Naive thymus-derived CD4-positive, alpha-beta T cell (primary cell): ENCODE measurements at places on chromosomes 4 and X. TPM values are rescaled to one million over a fixed set of nuclear protein-coding genes. Genes with fewer than 3 reads are reported as not detected.

GAGE12F gene
- polyA plus RNA-seq = not detected

ADAMTS3 gene
- not detected for polyA plus RNA-seq

PPEF2 gene
- polyA plus RNA-seq = not detected

ARX gene
- polyA plus RNA-seq = not detected

HAUS3 gene
- 25.9 TPM for polyA plus RNA-seq

CITED1 gene
- not detected for polyA plus RNA-seq

DNA sequence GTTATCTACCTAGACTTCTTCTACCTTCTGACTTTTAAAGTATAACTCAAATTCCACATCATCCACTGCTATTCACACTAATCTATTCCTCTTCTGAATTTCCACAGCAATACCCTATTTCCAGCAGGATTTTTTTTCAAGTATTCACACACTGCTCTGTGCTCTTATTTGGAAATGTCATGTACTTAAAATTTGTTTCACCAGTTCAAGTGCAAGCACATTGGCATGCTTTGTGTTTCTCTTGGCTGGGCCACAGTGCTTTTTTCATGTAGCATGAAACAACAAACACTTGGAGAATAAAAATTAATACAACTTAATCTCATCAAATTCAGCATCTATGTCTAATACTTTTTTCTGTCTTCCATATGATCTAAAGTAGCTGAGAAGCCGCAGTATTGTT is 161.8 kb upstream of the PCDH18 start:
- H3K27me3 ChIP-seq = no peaks in the 10 kb centered on the region
- no peaks in the 10 kb centered on the region for H3K36me3 ChIP-seq
- H3K27ac ChIP-seq = no peak overlapping the region
- H3K4me1 ChIP-seq = no peaks in the 10 kb centered on the region

GRCh38 chrX:65707151-65707550 is 39.7 kb downstream of the MSN start:
- no peaks in the 10 kb centered on the region for H3K27me3 ChIP-seq
- H3K4me3 ChIP-seq = no peak overlapping the region
- H3K27ac ChIP-seq = peak overlapping the region; percentile 64
- DNase-seq = no peak

DNA sequence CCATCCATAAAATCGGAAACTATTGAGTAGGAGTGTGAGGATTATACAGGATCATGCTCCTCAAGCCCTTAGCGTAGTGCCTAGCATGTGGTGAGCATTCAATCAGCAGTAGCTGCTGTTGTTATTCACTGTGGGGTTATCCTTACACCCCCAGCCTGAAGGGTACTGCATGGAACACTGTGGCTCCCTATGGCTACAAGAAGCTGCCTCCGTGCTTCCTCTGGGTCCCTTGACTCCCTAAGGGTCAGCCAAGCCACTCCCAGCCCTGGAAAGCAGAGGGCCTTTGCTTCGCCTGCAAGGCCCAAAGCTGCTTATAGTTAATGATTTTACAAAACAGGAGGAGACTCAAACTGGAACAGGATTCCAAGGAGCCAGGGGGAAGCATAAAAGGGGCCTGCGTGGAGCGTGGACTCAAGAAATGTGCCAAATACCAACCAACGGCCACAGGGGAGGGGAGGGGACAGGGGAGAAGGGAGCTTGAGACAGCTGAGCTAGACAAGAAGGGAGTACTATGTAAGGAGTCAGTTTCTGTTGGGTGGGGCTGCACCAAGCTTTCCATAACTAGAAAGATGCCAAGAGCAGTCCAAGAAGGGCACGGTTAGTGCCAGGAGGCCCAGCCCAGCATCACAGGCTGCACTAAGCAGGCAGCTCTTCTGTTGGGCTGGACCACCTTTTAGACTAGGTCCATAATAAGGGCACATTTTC is 15.9 kb downstream of the SEPTIN6 start:
- peak overlapping the region; percentile 54 for H3K4me3 ChIP-seq
- no peak for DNase-seq
- peaks cover 59% of the 10 kb centered on the region for H3K4me1 ChIP-seq
- no peaks in the 10 kb centered on the region for H3K27me3 ChIP-seq

DNA sequence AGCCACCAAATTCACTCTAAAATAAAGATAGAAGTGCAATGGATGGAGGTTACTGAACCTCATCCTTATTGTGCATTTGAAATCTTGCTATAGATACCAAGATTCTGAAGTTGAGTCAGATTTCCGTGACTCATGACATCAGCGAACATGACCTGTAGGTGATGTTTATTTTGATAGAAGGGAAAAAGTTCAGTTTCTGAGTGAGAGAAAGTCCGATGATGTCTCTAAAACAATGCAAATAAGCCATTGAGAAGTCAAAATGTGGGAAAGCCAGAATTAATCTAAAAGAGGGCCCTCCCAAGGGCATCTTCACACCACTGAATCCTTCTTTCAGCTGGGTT is 20.0 kb downstream of the PHOX2B start:
- H3K4me1 ChIP-seq = no peaks in the 10 kb centered on the region
- no peak overlapping the region for H3K4me3 ChIP-seq
- no peaks in the 10 kb centered on the region for H3K36me3 ChIP-seq
- no peak overlapping the region for H3K27ac ChIP-seq
- no peak for DNase-seq

DNA sequence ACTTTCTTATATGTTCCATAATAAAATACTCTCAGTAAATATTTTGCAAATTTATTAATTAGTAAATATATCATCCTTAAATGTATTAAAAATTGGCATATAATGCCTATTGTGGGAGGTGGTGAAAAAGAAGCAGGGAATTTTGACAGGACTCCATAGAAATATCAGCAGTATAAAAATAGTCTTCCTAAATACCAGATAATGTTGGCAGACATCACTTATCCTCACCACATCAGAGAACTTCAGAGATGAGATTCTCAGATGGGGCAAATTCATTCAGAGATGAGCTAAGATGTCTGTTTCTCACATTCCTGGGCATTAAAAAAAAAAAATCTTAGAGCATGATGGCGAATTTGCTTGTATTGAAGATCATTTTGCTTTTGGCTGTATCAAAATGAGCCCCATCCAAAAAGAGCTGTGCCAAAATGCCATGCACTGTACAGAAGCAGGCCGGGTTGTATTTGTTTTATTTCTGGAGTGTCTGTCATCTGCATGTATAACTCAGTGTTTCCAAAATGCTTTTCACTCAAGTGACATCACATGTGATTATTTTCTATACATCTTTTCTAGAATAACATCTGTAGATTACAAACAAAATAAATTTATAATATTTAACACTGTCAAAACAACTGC is 41.7 kb downstream of the ATP8A1 start:
- no peak overlapping the region for H3K27ac ChIP-seq
- H3K36me3 ChIP-seq = peaks cover 5% of the 10 kb centered on the region
- no peaks in the 10 kb centered on the region for H3K27me3 ChIP-seq
- no peak overlapping the region for H3K4me3 ChIP-seq
- no peaks in the 10 kb centered on the region for H3K4me1 ChIP-seq

DNA sequence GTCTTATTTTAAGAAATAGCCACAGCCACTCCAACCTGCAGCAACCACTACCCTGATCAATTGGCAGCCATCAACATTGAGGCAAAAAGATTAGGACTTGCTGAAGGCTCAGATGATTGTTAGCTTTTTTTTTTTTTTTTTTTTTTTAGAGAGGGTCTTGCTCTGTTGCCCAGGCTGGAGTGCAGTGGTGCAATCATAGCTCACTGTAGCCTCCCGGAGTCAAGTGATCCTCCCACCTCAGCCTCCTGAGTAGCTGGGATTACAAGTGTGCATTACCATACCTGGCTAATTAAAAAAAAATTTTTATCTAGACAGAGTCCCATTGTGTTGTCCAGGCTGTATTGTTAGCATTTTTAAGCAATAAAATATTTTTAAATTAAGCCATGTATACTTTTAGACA is 26.5 kb downstream of the RHOH start:
- no peak for DNase-seq
- H3K27ac ChIP-seq = peak overlapping the region; percentile 51
- H3K36me3 ChIP-seq = peaks cover 18% of the 10 kb centered on the region
- no peak overlapping the region for H3K4me3 ChIP-seq
- H3K4me1 ChIP-seq = peaks cover 90% of the 10 kb centered on the region

- no peak overlapping the region for H3K4me3 ChIP-seq
- no peaks in the 10 kb centered on the region for H3K36me3 ChIP-seq
- no peak overlapping the region for H3K27ac ChIP-seq
- no peaks in the 10 kb centered on the region for H3K4me1 ChIP-seq
- DNase-seq = no peak
- H3K27me3 ChIP-seq = no peaks in the 10 kb centered on the region
These were observed 713.4 kb downstream of the PCDH18 start for GRCh38 chr4:136818811-136819330.

DNA sequence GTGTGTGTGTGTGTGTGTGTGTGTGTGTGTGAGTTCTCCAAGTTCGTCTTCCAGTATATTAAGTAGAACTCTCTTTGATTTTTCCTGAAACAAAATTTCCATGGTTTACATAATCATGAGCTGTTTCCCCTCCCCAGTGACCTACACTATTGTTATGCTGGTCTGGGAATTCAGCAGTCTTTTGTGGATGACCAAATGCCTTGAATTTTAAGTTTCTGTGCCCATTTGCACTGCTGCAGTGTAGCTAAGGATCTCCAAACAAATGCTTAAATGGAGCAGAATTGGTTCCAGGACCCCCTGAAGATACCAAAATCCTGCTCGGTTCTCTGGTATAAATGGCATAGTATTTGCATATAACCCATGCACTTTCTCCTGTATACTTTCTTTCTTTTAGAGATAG is 77.2 kb upstream of the SLC34A2 start:
- no peak overlapping the region for H3K4me3 ChIP-seq
- H3K27me3 ChIP-seq = no peaks in the 10 kb centered on the region
- H3K36me3 ChIP-seq = no peaks in the 10 kb centered on the region
